ENCODE measurements at places on chromosomes 5 and 9.

DNA sequence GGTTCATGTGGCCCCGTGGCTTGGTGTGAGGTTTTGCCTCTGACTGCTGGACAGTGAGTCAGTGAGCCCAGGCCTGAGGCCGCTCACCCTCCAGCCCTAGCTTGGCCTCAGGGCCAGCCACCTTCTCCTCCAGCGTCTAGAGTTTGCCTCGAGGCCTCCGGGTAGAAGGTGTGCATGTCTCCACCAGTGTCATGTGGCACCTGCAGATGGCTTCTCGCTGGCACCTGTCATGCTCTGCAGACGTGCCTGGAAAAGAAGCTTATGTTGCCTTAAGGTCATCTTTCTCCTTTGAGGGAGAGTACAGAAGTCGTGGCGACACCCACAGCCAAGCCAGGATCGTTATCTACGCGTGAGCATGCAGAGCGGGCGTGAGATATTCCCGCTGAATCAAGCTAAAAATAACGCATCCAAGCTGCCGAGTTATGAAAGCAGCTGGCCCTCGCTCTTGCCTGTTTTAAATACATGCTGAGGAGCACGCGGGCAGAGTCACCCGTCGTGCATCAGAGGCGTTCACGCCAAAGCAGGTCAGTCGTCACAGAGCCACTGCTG lies 79.7 kb upstream of the FCN2 start:
- DNase-seq: no peak

GRCh38 chr9:116951588-116952435 lies 264.7 kb downstream of the TRIM32 start:
- peak; percentile 56 for DNase-seq

GRCh38 chr5:54608423-54609085 lies 91.0 kb downstream of the SNX18 start:
- DNase-seq: peak; percentile 86

DNA sequence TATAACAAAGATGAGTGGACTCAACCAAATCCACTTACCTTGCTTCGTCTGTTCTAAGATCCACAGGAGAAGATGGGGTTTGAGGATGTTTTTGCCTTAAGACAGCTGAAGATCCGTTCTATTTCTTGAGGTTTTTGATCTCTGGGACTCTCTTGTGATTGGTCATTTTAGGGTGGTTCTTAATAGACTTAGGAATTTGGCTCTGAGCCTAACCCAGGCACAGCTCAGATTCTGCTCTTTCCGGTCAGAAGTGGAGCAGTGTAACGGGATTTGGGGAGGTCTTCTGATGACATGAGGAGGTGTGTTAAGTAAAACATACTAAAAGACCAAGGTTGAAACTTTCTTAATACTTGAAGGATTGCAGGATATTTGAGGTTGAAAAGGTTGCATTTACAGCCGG lies 166.9 kb downstream of the DMRT2 start:
- no peak for DNase-seq
